NB4 (cell line): ENCODE measurements at places on chromosomes 4 and X.

GRCh38 chr4:182886205-182886604 lies 31.0 kb downstream of the DCTD start:
- no peak for DNase-seq

GRCh38 chr4:136241221-136241986 lies 1290.9 kb downstream of the PCDH18 start:
- no peak for DNase-seq

DNA sequence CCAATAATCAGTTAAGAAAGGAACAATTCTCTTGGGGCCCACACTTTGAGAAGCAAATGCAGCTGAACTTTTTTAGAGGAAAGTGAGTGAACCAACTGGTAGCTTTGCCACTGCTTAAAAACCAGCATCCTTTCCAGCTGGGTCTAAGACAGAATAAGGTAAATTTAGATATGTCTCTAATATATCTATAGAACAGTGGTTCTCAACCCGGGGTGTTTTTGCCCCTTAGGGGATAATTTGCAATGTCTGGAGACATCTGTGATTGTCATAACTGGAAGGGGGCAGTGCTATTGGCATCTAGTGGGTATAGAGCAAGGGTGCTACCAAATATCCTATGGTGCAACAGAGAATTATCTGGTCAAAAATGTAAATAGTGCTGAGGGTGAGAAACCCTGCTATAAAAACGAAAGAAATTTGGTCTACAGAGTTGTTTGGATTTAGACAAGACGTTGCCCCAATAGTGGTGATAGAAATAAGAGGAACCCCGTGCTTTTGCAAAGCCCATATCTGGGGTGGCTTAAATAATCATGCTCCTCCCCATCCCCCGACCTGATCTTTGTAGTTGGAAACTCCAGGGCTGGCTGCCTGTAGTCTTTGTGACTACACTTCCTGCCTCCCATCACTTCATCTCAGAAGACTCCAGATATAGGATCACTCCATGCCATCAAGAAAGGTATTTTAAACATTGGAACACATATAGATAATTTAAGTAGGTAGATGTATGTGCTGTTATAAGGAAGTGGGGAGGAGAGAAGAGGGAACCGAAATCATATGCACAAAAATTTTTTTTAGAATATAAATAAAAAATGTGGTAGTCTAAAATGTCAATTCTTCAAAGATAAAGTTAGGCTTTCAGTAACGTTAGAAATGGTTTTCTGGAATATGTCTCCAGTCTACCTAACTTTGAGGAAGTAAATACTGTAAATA lies at the start of gene TLR7:
Gene TLR7 (plus strand): TSS at position 622 of the 927 bp plus-strand sequence. CDS start 507 bp downstream, outside the sequence.
- no peak for DNase-seq

GRCh38 chrX:39903343-39903742 lies 194.4 kb downstream of the BCOR start:
- DNase-seq = no peak

DNA sequence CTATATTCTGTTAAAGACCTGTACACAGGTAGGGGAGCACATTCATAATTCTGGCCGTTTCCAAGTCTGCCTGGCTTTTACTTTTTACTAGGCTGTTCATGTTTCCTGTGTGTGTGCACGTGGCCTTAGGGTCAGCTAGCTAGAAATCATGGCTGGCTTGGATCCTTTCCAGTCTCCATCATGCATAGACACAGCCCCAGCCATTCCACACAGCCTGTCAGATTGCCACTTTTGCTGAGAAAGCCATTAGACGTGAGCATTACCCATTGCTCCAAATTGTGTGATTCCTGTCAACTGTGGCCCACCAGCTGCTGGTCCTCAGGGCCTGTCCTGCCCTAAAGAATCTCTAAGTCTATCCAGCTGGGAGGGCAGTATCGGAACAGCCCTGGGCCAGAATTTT lies 11.4 kb upstream of the SORCS2 start:
- no peak for DNase-seq

DNA sequence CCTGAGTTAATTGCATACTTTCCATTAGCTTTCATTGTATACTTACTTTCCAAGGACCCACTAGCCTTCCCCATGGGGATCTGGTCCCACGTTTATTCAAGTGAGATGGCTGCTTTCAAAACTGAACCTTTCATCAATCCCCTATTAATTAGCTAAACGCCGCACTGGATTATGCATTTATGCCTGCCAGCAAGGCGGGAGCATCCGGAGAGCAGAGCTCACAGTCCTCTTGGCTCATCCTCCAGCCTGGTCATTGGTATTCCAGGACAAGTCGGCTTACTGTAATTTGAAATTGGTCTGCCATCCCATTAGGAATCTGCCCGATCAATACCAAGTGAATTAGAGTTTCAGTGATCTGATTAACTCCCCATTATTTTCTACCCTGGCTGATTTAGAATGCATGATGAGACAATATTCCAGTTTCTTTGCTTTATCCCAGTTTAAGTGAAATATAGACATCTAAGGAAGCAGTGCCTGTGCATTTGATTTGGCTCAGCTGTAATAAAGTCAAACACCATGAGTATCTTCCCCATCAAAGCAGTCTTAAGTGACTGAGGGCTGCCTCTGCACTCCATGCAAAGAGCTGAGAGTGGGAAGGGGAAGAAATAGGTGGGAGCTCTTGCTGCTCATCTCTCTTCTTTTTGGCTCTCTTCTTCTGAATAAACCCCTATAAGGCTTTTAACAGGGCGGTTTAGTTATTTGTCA lies 411.4 kb downstream of the GPAT3 start:
- no peak for DNase-seq

GRCh38 chr4:71113294-71113693 lies 119.8 kb downstream of the DCK start:
- DNase-seq = no peak

DNA sequence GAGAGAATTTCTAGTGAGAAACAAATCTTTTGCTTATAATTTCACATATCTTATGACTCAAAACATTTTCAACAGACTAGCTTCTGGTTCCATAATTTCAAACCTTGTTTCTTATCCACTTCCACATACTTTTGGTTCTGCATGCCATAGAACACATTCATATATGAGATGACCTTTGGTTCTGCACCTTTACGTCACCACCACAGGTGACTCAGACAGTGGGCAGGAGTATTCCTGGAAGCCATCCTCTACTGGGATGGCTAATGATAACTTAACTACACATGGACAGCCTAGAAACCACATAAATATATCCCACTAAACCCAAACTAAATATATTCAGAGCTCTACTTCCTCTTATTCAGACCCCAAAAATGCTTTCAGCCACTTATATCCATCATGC lies 133.3 kb downstream of the DCK start:
- no peak for DNase-seq

GRCh38 chr4:1409491-1410425 lies 3.5 kb upstream of the NKX1-1 start:
- no peak for DNase-seq

DNA sequence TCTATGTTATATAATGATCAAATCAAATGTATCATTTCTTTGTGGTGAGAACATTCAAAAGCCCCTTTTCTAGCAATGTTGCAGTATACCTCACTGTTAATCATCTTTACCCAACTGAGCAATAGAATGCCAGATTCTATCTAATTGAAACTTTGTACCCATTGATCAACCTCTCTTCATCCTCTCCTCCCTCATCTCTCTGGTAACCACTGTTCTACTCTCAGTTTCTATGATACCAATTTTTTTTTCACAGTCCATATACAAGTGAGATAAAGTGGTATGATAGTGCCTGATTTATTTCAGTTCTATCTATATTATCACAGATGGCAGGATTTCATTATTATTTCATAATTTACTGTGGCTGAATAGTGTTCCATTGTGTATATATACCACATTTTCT lies 209.8 kb downstream of the SPCS3 start:
- DNase-seq = no peak

GRCh38 chr4:3239998-3240920 lies 8.7 kb upstream of the MSANTD1 start:
- DNase-seq = no peak

DNA sequence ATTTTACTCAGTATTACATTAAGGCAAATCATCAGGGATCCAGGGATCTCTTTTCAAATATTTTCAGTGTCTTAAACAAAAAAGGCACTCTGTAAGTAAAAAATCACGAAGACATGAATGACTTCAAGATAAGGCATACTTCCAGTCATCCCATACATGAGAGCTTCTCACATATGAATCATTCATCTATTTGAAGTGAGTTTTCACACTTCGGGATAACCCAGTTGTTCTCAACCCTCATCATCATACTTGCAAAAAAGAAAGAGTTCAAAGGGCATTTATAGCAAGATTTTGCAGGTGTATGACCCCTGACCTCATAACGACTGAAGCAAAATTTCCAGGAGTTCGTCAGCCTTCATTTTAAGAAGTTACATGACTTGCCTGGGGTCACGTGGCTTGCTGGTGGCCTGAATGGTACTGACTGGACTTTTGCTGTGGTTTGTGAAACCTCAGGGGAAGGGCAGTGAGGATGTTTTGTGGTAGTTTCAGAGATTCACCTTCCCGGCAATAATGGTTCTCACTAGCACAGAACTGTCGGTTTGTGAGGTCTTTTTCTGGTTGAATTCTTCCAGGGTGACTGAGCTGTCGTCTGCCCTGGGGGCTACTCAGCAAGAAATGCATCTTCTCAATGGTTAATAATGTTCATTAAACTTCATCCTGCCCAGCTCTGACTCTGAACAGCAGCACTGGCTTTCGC lies 115.8 kb upstream of the SHISA3 start:
- DNase-seq = no peak
